Karpas-422 (cell line): ENCODE measurements at places on chromosomes 7 and 10.

DNA sequence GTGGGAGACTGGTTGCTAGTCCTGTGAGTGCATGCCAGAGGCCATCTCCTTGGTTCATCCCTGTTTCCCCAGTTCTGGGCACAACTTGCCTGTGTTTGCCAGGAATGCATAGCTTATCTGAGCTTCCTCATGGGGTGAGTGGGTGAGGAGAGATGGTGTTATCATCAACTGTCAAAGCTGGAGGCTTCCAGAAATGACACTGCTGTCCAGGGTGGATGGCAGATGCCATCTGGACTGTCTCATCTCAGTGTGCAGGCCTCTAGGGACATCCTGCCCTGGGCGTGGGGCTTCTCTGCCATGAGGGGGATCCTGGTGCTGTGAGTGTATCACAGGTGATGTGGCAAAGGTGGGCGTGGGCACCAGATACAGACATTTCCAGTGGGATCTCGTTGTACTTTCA lies 328.6 kb downstream of the DPP6 start:
- DNase-seq, result no peak

- no peak for DNase-seq
Observed at GRCh38 chr10:102916173-102916572, 1.9 kb upstream of the CNNM2 start.

GRCh38 chr10:88232983-88233543 lies 350.1 kb downstream of the RNLS start:
- DNase-seq, result no peak

DNA sequence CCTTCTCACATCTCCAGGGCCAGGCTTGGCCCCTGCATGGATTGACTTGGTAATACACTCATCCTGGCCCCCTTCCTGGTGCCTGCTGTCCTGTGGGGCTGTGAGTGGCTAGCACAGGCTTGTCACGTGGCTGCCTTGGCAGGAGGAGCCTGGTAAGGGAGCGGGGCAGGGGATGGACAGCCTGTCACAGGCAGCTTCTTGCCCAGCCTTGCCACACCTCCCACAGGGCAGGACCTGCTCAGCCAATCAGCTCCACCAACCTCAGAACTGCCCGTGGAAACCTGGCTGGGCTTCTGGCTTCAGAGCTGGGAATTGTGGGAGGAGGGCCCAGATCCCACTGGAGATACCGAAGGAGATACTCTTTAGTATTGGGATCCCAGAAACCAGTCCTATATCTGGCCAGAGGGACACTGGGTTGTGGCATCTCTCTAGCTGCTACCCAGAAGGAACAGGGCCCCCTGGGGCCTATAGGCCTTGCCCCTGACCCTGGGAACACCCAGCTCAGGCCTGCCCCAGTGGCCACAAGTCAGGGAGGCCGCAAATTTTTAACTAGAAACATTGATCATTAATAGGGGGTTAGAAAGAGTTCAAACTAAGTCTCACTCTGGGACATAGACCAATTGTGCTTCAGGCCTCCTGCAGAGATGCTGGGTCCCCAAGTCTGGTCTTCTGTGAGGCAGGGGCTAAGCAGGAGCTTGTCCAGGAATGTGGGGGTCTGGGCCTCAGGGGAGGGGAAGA lies at the start of gene HOGA1:
Gene HOGA1, plus strand, starts transcription at position 330 of the 738 bp plus-strand sequence. Its CDS starts 315 bp downstream, at position 645.
- peak; percentile 60 for DNase-seq

GRCh38 chr10:106498675-106499074 lies 665.8 kb downstream of the SORCS1 start:
- DNase-seq, result no peak

- DNase-seq, result no peak
Observed at GRCh38 chr7:133642907-133643306, 390.0 kb downstream of the EXOC4 start.

DNA sequence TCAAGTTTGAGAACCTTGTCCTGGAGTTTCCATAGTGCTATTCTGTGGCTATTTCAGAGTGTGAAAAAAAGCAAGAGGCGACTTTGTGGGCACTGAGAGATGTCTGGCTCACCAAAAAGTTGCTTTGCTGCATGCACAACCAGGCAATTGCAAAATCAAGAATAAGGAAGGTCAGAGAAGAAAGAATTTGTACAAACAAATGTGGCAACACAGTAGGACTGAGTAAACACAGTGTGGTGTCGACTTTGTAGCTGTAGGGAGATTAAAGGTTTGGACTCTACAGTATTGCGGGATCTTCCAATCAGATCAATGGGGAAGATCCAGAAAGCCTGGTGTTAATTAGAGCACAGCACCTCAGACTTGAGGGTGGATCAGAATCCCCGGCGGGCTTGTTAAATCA lies 88.1 kb upstream of the PLPP4 start:
- DNase-seq, result no peak

DNA sequence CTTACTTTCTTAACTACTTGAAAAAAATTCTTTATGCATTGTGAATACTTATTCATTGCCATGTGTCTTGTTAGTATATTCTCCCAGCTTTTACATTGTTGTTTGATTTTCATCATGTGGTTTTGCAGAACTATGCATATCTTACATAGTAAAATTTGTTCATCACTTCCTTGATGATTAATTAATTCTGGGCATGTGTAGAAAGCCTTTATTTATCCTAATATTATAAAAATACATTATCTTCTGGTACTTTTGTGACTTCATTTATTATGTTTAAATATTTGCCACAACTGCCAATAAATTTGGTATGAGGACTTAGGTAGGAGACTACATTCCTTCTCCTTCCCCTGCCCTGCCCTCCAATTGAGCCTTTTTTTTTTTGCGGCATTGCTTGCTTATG lies 166.0 kb upstream of the ZNF32 start:
- no peak for DNase-seq

GRCh38 chr7:118312051-118312450 lies 87.5 kb downstream of the ANKRD7 start:
- DNase-seq, result no peak

GRCh38 chr10:96833220-96834001 lies 1.3 kb downstream of the LCOR start:
- DNase-seq, result peak; percentile 48

- DNase-seq, result no peak
Observed at GRCh38 chr7:81501220-81501619, 268.6 kb downstream of the HGF start.

DNA sequence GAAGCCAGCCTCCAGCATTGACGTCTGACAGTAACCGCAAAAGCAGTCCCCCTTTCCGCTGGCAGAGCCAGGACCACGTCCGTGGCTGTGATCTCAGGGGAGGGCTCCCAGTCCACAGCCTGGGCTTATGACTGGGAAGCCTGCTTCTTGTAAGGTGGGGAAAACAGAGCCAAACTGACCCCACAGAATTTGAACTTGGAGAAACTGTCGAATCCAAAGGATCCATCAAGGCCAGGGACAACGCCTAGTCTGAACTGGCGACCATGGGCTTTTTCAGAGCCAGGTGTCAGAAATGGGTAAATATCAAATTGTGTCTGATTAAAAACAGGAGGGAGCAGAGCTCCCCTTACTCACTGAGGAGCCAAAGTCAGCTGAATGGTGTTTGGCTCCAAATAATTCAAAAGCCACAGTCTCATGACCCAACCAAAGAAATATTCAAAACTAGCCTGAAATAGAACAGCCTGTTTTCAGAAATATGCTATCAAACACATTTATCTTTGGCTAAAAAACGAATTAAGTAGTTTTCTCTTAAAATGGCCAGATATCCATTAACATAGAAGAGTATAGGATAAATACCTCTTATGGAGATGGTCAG lies 751.4 kb upstream of the GALNT17 start:
- DNase-seq, result no peak
